ENCODE measurements at places on chromosomes 3 and 15.
A peak's percentile ranks its signal among the peaks of the same experiment; 100 is the strongest.

- no peak for DNase-seq
Observed at GRCh38 chr3:10466186-10466585, 39.2 kb downstream of the ATP2B2 start.

DNA sequence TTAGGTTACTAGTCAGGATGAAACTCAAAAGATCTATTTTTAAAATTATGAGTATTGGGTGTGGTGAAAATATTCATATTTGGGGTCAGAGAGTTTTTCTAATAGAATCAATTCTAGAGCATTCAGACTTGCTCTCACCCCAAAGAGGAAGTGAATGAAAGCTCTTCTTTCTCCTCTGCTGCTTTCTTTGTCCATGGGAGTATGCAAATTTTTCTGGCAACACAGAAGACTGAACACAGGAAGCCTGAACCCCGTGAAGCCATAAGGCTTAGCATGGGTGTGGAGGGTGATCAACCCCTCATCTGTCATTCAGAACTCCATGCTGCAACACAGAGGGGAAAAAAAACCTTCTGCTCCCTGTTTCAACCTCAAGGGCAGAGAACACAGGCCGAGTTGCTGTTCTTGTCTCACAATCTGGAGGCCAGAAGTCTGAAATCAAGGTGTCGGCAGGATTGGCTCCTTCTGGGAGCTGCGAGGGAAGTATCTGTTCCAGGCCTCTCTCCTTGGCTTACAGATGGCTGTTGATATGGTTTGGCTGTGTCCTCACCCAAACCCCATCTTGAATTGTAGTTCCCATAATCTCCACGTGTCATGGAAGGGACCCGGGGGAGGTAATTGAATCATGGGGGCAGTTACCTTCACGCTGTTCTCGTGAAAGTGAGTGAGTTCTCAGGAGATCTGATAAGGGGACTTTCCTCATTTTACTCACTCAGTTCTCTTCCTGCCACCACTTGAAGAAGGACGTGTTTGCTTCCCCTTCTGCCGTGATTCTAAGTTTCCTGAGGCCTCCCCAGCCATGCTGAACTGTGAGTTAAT, 33.7 kb upstream of the CD47 start:
- DNase-seq, result no peak

DNA sequence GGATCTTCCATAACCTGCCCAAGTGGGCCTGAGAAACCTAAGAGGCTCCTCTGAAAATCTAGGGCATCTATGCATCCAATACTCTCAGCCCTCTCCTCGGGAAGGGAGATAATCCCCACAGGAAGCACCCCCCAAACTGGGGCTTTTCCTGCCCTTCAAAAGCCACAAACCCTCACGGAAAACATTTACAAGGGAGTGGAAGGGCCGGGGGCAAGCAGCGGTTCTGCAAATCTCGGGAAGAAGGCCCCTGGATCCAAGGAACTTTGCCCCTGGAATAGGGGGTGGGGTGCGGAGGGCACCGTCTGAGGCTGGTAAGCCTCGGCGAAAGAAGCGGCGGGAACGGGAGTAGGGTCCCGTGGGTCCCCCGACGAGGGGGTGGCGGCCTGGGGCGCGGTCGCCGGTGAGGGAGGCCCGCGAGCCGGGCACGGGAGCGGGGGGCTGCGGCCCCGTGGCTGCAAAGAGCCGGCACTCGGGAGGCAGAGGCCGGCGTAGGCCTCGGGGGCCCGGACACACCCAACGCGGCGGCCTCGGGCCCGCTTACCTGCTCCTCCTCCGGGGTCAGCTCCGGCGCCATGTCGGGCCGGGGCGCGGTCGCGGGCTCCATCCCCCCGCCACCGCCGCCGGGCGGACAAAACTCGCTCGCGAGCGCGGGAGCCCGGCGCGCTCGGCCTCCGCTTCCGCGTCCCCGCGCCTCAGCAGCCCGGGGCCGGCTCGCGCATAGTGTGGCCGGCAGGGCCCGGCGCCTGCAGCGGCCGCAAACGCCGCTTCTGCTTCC, 755 bp downstream of the PTPN9 start:
- peak; percentile 20 for DNase-seq

GRCh38 chr15:80694611-80695098, 455 bp upstream of the ABHD17C start:
- DNase-seq, result peak; percentile 48

- no peak for DNase-seq
Observed at GRCh38 chr3:84184937-84185336, 773.9 kb upstream of the CADM2 start.

GRCh38 chr15:32908135-32908801, 190.5 kb downstream of the GREM1 start:
- peak; percentile 70 for DNase-seq

DNA sequence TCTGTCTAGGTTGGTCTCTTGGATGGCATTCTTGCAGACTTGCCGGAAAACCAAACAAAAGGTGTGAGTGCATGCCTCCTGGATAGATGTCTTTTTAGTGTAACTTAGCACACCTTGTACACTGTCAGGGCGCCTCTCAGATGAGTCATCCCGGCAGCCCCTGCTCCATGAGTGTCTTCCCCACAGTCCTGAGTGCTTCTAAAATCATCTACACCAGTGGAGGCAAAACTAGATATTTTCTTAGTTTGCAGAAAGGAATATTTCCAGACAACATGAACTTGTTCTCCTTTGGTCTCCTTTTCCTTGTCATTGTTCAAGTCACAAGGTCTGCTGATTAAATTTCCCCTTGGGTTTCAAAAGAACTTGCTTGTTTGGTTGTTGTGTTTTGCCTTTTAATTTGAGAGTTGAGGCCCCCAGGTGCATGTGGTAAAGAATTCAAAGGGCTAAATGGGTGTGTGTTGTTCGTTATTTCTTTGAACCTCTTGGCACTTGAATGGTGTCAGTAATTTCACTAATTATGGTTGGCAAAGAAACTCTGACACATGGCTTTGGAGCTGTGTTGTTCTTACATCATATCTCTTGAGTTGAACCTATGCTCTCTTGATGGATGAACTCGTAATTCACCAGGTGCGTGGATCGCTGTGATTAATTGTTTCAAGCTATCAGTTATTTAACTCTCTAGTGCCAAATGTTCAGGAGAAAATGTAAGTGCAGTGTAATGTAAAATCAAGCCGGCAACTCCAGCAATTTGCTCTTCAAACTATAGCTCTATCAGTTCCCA, 98.2 kb downstream of the IGF1R start:
- DNase-seq, result no peak

DNA sequence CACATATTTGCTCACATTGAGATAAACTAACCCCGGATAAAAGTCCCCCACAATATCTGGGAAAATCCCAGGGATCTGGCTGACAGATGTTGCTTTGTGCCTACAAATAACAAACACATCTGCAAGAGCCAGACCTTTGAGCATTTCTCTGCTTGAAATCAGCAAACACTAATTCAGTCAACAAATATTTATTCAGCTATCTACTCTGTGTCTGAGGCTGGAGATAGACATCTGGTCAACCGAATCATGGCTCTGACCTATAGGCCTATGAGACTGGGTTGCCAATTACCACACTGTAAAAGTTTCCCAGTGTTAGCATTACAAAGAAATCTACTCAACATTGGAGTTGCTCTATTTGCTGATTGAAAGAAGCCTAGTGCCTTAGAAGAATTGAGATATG, 201.1 kb upstream of the CADPS start:
- DNase-seq, result no peak

GRCh38 chr3:168292296-168292695, 196.6 kb upstream of the GOLIM4 start:
- DNase-seq, result no peak

GRCh38 chr3:45538641-45538986, 55.9 kb upstream of the LIMD1 start:
- no peak for DNase-seq

DNA sequence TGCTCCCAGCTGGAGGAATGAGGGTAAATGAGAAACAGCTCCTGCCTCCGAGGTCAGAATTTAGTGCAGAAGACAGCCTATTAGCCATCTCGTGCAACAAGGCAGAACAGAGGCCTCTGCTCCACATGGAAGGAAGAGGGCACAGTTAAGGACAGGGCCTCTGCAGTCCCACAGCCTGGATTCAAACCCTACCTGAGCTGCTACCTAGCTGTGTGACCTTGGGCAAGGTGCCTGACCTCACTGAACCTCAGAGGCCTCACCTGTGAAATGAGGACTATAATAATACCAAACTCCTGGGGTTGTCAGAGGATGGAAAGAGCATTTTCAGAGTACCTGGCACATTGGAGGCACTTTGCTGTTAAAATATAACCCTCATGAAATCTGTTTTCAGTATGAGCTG, 285.7 kb upstream of the CTNNB1 start:
- DNase-seq, result no peak

DNA sequence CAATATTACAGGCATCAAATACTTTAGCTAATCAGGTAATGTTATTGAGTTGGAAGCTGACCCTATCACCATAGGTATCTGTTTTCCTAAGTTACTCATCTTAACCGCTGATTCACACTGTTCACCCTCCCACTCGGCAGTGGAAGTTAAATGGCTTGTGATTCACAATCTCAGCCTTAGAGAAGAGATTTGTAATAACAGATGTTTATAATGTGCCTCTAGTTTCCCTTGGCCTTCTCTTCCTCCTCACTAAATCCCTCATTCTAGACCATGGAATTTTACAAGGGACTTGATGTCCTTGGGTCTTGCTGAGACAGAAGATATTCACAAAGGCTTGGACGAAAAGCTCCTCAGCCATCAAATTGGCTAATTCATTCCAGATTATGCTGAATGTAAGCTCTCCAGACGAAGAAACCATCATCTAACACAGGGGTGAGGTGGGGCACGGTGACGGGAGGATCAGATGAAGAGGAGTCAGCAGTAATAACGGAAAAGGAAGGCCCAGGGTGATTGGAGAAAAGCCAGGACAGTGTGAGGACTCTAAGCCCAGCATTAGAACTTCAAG, 931.7 kb downstream of the MCTP2 start:
- peak; percentile 79 for DNase-seq

DNA sequence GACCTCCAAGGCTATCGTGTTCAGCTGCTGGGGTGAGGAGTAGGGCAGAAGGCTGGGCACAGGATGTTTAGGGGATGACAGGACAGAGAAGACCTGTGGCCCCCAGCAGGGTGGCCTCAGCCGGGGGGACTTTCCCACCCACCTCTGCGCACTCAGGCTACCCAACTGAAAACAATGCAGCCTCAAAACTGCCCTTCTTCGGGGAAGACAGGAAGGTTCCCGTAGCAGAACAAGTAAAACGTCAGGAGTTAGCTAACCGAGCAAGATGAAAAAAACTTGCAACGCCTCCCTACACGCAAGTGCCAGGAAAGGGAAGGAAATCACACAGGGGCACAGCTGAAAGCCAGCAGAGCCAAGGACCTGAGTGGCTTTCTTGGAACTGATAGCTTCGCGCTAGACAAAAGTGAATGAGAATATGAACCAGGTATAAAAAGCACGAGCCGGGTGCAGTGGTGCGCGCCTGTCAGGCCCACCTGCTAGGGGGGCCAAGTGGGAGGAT, 38.4 kb upstream of the FURIN start:
- DNase-seq, result no peak

DNA sequence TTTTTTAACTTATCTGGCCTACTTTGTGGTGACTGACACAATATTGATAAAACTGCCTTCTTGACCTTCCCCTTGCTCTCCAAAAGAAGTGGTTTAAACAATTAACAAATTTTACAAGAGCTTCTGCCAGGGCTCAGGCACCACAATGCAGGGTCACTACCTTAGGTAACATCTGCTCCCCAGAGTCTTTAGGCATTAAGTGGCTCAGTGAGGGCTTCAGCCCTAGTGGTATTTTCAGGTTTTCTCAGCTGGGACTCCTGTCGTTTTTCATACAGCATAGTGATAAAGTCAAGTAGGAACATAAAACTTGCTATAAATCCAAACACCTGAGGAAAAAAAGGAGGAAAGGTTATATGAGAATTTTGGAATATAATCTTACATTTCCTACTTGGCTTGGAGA, 18.9 kb downstream of the CMTM6 start:
- no peak for DNase-seq

DNA sequence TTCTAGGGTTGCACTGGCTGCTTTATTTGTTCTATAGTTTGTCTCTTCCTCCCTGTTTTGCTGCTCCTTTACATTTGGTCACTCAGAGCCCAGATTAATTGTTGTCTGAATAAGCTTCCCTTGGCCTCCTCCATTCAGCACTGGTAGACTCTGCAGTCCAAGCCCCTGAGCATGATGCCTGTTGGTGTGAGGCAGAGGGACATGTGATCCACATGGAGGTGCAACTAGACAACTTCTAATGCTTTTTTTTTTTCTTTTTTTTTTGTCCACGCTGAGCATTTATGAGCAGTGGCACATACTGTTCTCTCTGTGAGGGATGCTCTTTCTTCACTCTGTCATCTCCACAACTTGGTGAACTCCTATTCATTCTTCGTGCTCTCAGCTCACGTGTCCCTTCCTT, 167.3 kb upstream of the TBC1D5 start:
- DNase-seq, result no peak

- DNase-seq, result no peak
Observed at GRCh38 chr15:41852736-41853590, 14.3 kb downstream of the PLA2G4B start.

GRCh38 chr15:50652671-50653070, 33.9 kb downstream of the TRPM7 start:
- DNase-seq, result no peak

- DNase-seq, result peak; percentile 85
Observed at GRCh38 chr3:168024537-168024941, 71.2 kb downstream of the GOLIM4 start.
